ENCODE measurements at places on chromosomes 7 and 10.

- no peak for DNase-seq
These were observed 17.4 kb upstream of the HPS1 start for GRCh38 chr10:98463976-98464754.

- no peak for DNase-seq
These were observed 109.2 kb downstream of the EVX1 start for GRCh38 chr7:27351786-27352185.

DNA sequence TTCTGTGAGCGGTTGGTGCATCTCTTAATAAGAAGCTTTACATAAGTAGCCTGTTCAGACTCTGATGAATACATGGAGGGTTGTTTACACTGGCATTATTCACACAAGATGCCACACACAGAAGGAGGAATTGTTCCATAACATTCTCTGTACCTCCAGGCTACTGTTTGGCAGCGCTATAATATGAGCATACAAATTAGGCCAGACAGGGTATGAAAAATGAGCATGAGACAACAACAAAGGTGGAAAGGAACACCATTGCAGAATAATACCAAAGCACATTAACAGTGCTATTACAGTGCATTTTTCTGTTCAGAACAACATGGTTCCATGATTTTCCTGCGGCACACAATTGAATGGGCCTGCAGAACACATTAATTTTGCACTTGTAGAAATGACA lies 417.2 kb upstream of the C7orf33 start:
- DNase-seq = no peak

GRCh38 chr7:23913016-23913415 lies 203.0 kb downstream of the STK31 start:
- DNase-seq = no peak

- no peak for DNase-seq
These were observed 11.6 kb downstream of the TMEM273 start for GRCh38 chr10:49176310-49177268.

DNA sequence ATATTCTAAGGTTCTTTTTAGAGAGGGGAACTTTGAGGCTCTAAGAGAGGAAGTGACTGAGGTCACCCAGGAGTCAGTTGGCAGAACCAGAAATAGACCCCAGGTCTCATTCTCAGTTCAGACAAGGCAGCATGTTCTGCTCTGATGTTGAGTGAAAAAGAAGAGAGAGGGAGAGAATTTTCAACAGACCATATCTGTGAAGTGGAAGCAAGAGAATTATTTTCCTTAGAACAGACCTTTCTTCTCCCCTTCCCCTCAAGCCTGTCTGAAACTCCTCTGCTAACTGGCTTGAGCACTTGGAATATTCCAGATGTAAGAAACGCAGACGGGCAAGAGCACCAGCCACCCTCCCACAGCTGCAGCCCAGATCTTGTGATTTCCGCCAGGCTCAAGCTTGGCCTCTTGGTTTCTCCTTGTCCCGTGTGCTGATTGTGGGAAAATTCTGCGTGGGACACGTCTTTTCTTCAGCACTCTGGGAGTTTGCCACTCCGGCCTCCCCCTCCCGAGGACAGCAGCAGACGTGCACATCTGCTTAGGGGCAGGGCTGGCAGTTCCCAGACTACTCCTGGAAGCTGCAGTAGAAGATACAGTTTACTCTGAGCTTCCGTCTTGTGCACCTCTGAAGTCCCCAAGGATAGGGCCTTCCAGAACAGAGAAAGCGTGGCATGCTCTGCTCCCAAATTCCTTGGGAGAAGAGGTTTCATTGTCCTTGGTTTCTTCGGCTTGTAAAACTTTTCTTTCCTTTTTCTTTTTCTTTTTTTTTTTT lies 22.7 kb upstream of the IKZF1 start:
- no peak for DNase-seq

GRCh38 chr7:28078036-28078901 lies 102.3 kb downstream of the JAZF1 start:
- DNase-seq = peak; percentile 53

All from ovary (tissue), 10 donors.